Activated CD4-positive, alpha-beta T cell treated with anti-CD3 and anti-CD28 coated beads, Interleukin-2, amount 50 U/mL, for 48 hours (primary cell): ENCODE measurements at places on chromosomes 12 and 14.

GRCh38 chr14:95444132-95445129 is 72.0 kb downstream of the SYNE3 start:
- DNase-seq = no peak

DNA sequence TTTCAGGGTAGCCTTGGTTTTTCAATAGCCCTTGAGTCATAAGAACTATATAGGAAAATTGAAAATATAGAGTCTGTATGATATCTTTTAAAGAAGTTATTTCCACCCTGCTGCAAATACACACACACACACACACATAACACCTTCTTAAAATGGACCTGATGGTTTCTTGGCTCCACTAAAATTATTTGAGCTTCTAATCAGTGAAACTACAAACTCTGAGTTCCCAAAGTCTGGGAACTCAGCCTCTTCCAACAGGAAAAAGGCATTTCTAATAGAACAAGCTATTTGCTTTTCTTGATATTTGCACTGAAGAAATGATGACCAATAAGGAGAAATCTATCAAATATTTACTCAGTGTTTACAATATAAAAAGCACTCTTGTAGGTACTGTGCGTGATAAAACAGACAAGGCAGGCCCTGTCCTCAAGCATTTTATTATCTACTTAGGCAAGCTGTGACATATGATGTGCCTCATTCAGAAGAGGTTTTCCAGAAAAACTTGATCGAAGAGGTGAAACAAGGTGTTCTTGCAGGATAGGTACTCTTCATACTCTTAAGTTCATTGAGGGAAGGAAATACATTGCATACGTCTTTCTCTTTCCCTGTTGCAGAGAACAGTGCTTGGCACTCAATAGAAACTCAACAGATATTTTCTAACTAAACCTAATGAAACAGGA is 88.6 kb downstream of the MGST1 start:
- no peak for DNase-seq

- DNase-seq = no peak
These were observed 7.3 kb downstream of the USP15 start for GRCh38 chr12:62267480-62267879.

DNA sequence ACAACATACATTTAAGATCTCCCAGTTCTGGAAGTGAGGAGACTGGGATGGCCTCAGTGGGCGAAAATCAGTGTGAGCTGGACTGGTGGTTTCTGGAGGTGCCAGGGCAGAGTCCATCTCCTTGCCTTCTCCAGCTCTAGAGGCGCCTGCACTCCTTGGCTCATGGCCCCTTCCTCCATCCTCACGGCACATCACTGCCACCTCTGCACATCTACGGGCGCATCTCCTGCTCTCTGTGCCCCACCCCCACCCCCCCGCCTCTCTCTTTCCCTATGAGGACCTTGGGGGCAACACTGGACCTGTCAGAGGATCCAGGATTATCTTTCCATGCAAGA is 62.8 kb upstream of the DIO3 start:
- no peak for DNase-seq

DNA sequence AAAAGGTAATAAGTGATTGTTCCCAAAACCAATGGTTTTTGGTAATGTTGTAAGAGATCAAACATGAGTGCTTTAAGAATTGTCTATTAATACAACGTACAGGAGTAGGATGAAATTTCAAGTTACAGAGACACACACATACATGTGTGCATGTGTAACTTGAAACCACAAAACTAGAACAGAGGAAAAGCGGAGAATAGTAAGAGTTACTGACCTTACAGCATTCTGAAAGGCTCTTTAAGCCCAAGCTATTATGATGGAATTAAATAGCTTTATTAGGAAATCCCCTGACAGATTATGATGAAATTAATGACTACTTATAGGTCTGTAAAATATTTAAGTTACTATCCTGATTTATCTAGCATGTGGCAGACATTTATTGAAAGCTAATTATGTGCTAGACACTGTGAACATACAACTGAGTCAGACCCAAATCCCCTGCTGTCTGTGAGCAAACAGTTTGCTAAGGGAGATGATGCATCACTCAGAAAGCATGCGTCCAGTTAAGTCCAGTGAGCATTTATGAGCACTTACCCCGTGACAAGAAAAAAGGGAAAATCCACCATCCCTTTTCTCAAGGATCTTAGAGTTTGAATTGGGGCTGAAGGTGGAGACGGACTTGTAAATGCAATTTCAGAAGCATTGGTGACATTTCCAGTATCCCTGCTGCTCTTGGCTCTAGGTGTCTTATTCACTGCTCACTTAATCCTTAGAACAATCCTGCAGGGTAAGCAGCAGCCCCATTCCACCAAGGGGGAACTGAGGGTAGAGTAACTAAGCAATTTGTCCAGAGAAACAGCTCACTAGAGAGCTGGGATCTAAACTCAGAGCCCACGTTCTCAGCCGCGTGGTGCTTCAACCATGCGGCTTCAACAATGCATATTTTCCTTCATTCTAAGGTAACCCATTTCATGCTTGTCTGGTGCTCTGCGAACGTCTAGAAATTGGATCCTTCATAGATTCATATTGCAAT is 117.4 kb downstream of the EML1 start:
- DNase-seq = no peak

DNA sequence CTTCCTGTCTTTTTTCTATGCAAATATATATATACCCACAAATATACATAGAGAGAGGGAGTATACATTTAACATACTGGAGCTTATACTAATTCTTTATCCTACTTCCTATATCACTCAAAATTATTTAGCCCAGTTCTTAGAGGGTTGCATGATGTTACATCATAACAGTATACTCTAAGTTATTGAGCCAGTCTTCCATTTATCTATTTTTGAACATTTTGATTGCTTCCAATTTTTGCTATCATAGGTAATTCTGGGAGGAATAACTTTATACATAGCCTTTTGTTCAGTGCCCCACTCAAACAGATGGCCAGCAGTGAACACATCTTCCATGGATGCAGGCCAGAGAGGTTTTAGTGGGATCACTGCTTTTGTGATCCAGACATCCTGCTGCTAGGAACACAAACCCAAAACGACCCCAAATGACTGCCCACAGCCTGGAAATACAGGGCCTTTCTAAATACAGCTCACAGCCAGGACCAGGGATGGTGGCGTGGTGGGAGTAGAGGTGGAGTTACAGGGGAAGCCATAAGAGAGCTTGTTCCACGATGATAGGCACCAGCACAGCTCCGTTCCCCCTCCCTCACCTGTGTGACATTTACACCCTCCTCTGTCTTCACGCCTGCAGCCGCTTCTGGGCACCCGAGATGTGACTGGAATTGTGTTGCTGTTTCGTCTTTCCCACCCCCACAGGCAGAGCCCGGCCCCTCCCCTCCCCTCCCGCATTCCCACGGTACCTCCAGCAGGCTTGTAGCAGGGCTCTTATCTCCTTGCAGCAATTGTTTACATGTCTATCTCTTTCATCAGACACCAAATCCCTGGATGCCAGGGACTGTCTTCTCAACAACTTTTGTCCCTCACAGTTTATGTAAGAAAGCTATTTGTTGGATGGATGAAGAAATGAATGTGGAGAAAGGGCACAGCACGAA is 30.7 kb upstream of the HDAC7 start:
- no peak for DNase-seq

DNA sequence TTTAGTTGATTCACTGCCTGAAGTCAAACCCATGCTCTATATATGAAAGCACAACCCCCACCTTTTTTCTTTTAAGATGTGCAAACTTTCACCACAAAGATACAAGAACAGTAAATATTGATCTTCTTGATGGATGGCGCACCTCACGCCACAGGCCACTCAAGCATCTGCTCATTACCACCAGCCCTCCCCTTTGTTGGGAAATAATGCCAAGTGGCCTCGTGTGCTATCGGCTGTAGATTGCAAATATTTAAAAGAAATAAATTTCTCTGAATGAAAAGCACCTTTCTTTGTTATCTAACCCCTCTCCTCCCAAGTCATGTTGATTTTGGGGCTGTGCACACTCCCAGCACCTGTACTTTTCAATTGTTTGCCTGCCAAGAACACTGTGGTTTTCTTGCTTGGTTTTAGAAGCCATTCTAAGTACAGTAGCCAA is 122.7 kb downstream of the C12orf42 start:
- DNase-seq = no peak

DNA sequence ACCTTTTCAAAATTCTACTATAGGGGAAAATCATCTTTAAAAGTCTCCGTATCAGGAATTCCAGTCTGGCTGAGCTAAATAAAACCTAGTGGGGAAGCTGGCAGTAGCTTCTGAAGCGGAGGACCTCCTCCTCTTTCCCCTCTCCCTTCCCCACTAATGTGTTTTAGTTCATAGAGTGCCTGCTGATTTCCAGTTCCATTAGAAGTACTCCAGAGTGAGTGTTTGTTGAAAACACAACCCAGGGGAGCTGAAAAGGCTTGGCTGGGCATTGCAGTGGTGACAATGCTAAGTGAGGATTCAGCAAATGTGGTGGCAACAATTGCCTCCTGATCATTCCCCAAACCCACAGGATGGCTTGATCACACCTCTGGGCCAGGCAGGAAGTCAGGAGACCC is 144.2 kb upstream of the FRMD6 start:
- DNase-seq = no peak

DNA sequence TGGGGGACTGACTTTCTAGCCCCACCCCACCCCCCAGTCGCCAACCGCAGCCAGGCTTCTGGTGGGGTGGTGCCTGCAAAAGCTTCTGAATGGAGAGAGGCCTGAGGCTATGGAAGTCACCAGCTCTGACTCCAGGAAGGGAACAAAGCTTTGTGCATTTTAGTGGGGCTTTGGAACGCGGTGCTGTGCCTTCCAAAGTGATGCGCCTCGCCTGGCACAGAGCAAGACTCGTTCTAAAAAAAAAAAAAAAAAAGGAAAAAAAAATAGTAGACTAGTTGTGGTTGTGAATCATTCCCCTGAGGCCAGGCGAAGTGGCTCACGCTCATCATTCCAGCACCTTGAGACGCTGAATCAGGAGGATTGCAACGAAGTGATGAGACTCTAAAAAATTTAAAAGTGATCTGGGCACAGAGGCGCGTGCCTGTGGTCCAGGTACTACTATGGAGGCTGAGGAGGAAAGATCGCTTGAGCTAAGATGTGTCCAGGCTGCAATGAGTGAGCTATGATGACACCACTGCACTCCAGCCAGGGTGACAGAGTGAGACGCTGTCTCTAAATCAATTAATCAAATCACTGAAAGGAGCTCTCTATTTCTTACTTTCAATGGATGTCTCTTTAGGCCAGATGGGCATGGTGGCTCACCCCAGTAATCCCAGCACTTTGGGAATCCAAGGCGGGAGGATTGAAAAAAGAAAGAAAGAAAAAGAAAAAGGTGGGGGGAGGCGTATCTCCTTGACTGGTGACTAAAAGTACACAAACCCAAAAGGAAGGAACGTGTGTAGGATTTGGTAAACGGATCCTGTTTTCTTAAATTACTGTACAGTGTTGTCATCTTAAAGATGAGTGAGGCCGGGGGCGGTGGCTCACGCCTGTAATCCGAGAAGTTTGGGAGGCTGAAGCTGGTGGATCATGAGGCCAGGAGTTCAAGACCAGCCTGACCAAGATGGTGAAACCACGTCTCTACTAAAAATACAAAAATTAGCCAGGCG is 259.6 kb upstream of the ALG10B start:
- DNase-seq = no peak

GRCh38 chr12:138171-138897 is 71.8 kb downstream of the IQSEC3 start:
- DNase-seq = no peak

- no peak for DNase-seq
These were observed 8.1 kb upstream of the PEBP1 start for GRCh38 chr12:118127867-118128266.

- no peak for DNase-seq
These were observed 48.9 kb downstream of the TRAF3 start for GRCh38 chr14:102826161-102826560.

- DNase-seq = no peak
These were observed 56.6 kb upstream of the ERGIC2 start for GRCh38 chr12:29437575-29437974.

GRCh38 chr12:113127791-113128199 is 7.8 kb downstream of the RASAL1 start:
- DNase-seq = no peak

DNA sequence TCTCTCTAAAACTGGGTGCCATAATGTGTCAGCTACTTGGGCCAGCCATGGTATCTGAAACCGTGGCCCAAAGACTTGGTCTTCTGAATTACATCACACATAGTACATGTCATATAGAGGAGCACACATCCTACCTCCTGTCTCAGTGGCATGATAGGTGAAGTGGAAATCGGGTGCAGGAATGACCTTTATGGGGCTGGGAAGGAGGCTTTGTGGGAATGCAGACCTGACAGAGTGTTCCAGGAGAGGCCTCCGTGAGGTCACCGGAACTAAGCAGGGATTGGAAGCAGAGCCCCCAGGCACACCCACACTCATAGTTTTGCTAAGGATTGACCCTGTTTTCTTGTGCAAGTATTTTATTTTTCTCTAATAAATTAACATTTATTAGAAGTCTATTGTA is 82.6 kb downstream of the NTF3 start:
- DNase-seq = no peak

GRCh38 chr14:64878837-64879634 is 671 bp downstream of the SPTB start:
- DNase-seq = peak; percentile 6

- DNase-seq = no peak
These were observed 1.3 kb downstream of the POMT2 start for GRCh38 chr14:77319422-77319821.

- DNase-seq = no peak
These were observed 5.1 kb upstream of the PAPLN start for GRCh38 chr14:73231981-73232851.

- no peak for DNase-seq
These were observed 102.2 kb downstream of the TNFAIP2 start for GRCh38 chr14:103225476-103225875.

DNA sequence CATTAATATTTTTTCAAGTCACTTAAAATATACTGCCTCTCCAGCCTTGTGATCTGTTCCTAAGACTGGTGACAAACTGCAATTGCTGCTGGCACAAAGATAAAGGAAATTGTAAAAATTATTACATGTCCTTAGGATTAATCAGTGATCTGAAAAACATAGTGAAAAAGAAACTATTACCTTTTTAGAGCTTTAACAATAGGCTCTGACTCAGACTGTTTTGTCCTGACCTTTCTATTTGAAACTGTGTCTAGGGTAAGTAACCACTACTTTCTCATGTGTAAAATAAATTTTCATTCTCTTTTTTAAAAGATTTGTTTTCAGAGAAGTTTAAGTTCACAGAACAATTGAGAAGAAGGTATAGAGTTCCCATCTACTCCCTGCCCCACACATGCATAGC is 80.4 kb upstream of the CLEC14A start:
- DNase-seq = no peak

GRCh38 chr12:63980211-63980610 is 135.7 kb downstream of the SRGAP1 start:
- DNase-seq = no peak

DNA sequence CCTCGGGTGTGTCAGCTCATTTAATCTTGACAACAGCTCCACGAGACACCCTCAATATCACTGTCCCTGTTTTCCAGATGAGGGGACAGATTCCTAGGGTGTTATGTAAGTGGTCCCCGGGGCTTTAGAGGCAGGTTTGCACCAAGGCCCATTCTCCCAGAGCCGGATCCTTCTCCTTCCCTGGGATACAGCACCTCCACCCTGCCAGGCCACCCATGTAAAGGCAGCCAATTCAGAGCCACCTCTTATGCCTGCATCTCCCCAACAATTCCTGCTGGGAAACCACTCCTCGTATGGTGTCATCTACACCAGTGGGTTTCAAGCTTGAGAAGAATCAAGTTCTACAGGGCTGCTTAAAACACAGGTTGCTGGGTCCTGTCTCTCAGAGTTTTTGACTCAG is 4.1 kb upstream of the CYP46A1 start:
- DNase-seq = no peak
